ENCODE measurements at places on chromosomes 11 and 22. TPM values are rescaled to one million over a fixed set of nuclear protein-coding genes. Genes with fewer than 3 reads are reported as not detected.
A peak's percentile ranks its signal among the peaks of the same experiment; 100 is the strongest.

Gene KMT5B
- total RNA-seq, result 35.7 TPM

Gene MIOX
- not detected for total RNA-seq

Gene TMEM80
- 23.2 TPM for total RNA-seq

Gene ARHGAP32
- total RNA-seq, result 28.4 TPM

Gene EIF3L
- 420 TPM for total RNA-seq

Gene TBX10
- total RNA-seq, result not detected

Gene CLDN5
- total RNA-seq, result 157 TPM

Gene ISX
- total RNA-seq, result not detected

Gene GAS2
- 1.6 TPM for total RNA-seq

Gene DEUP1
- 1.9 TPM for total RNA-seq

Gene DNAJB13
- total RNA-seq, result 11.9 TPM

- H3K4me3 ChIP-seq, result no peak overlapping the region
- H3K27me3 ChIP-seq, result peaks cover 11% of the 10 kb centered on the region
Measured at GRCh38 chr11:73216465-73216864, 1.6 kb upstream of the P2RY2 start.

DNA sequence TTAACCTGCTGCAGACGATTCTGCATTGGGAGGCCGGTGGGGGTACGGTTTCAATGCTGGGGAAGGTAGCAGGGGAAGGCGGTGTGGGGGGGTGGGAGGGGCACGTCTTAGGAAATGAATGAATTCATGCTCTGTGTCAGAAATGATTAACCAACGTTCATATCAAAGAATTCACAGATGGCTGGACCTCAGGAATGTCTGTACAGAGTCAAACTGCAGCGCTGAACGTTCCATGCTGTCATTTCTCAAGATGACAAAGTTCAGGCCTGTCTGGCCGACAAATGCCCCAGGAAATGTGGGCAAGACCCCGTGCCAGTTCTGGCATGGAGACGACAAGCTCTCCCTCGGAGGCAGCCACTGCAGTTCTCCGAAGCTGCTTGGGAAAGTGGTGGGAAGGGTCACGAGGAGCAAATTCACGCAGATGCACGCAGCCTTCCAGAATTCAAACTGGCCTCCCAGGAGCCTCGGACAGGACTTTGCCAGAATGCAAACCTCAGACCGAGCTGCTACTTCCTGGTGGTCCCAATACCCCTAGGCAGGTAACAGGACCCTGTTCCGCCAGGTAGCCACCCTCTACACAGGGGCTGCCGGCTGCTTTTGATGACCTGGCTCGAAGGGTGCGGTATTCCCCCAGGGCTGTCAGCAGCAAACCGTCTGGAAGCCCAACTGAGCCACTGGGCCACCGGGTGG, 81.5 kb downstream of the TRMU start:
- H3K4me3 ChIP-seq, result no peak overlapping the region
- no peaks in the 10 kb centered on the region for H3K36me3 ChIP-seq
- H3K27ac ChIP-seq, result peak overlapping the region; percentile 47
- DNase-seq, result no peak

GRCh38 chr11:83971063-83971462, 684.9 kb upstream of the CCDC90B start:
- H3K27ac ChIP-seq, result no peak overlapping the region
- no peak overlapping the region for H3K4me3 ChIP-seq
- H3K36me3 ChIP-seq, result no peaks in the 10 kb centered on the region
- H3K27me3 ChIP-seq, result no peaks in the 10 kb centered on the region

- H3K27me3 ChIP-seq, result no peaks in the 10 kb centered on the region
- H3K36me3 ChIP-seq, result no peaks in the 10 kb centered on the region
- H3K4me1 ChIP-seq, result no peaks in the 10 kb centered on the region
- no peak overlapping the region for H3K4me3 ChIP-seq
Measured at GRCh38 chr22:46366801-46367706, 31.5 kb downstream of the TRMU start.

DNA sequence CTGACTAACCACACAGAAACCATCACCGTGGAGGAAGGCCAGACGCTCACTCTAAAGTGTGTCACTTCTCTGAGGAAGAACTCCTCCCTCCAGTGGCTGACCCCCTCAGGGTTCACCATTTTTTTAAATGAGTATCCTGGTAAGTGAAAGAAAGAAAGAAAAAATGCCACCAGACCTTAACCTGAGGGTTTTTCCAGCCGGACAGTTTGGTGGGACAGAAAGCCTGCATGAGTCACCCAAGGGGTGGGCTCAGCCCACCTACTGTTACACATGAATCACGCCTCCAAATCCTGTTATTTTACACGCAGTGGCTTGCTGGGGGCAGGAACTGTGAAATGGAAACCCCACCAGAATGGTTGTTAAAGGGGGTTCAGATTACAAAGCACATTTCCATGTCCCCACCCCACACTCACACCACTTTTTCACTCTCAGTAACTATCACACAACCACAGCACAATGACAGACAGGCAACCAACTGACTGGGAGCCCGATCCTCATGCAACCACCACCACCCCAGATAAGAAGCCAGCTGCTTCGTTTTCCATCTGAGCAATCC, 11.9 kb downstream of the CRTAM start:
- H3K4me3 ChIP-seq, result no peak overlapping the region
- H3K4me1 ChIP-seq, result no peaks in the 10 kb centered on the region
- H3K36me3 ChIP-seq, result no peaks in the 10 kb centered on the region
- H3K27me3 ChIP-seq, result no peaks in the 10 kb centered on the region
- H3K27ac ChIP-seq, result no peak overlapping the region

- H3K4me1 ChIP-seq, result peaks cover 26% of the 10 kb centered on the region
- no peak overlapping the region for H3K27ac ChIP-seq
- no peaks in the 10 kb centered on the region for H3K27me3 ChIP-seq
- DNase-seq, result no peak
- H3K36me3 ChIP-seq, result no peaks in the 10 kb centered on the region
Measured at GRCh38 chr11:121008551-121008950, 15.4 kb upstream of the TBCEL start.

- no peak overlapping the region for H3K27ac ChIP-seq
- H3K27me3 ChIP-seq, result no peaks in the 10 kb centered on the region
- no peak for DNase-seq
- no peak overlapping the region for H3K4me3 ChIP-seq
- peaks cover 6% of the 10 kb centered on the region for H3K36me3 ChIP-seq
Measured at GRCh38 chr11:8705146-8705545, 22.6 kb downstream of the RPL27A start.

- H3K36me3 ChIP-seq, result peaks cover 3% of the 10 kb centered on the region
- no peak overlapping the region for H3K27ac ChIP-seq
- peak; percentile 71 for DNase-seq
Measured at GRCh38 chr11:12765428-12765827, 91.2 kb downstream of the TEAD1 start.

DNA sequence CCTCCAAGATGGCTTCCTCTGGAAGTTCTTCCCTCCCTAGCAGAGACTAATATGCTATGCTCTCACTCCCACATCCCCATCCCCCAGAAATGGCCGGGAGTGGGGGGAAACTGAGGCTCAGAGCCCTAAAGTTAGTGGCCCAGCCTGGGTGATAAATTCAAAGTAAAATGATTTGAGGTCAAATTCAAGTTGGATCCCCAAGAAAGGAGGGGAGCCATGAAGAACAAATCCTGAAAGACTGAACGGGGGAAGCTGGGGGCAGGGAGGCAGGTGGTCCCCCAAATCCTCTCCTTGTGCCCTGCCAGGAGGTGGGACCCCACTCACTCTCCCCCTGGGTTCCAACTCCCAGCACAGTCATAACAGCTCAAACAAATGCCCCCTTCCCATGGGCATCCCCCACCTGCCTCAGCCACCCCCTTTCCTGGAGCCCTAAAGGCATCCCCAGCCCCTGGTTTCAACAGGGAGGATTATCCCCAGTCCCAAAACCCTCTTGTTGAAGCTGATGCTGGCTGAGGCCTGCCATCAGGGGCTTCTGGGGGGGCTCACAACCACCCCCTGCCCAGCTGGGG, 1.1 kb downstream of the CBX6 start:
- H3K36me3 ChIP-seq, result peaks cover 15% of the 10 kb centered on the region
- no peaks in the 10 kb centered on the region for H3K27me3 ChIP-seq

GRCh38 chr11:133228471-133229329, 303.6 kb downstream of the OPCML start:
- no peak overlapping the region for H3K27ac ChIP-seq
- no peak for DNase-seq
- H3K27me3 ChIP-seq, result peaks cover 5% of the 10 kb centered on the region
- no peaks in the 10 kb centered on the region for H3K36me3 ChIP-seq

DNA sequence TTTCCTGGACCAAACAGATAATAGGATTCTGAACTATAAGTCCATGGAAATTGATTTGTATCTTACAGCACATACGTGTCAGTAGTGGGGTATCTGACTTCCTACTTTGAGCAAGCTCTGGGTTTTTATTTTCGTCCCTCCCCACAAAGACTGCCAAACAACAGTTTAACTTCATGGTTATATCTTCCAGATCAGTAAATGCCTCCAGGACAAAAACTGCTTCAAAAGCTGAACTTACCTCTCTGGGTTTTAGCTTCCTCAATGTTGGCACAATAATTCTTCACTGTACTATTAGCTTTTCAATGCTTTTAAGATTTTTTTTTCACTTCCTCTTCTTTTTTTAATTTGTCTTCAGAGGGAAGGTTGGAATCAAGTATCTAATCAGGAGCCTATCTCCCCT, 4.2 kb upstream of the DPF2 start:
- H3K4me3 ChIP-seq, result no peak overlapping the region
- no peak overlapping the region for H3K27ac ChIP-seq
- DNase-seq, result no peak
- no peaks in the 10 kb centered on the region for H3K36me3 ChIP-seq

DNA sequence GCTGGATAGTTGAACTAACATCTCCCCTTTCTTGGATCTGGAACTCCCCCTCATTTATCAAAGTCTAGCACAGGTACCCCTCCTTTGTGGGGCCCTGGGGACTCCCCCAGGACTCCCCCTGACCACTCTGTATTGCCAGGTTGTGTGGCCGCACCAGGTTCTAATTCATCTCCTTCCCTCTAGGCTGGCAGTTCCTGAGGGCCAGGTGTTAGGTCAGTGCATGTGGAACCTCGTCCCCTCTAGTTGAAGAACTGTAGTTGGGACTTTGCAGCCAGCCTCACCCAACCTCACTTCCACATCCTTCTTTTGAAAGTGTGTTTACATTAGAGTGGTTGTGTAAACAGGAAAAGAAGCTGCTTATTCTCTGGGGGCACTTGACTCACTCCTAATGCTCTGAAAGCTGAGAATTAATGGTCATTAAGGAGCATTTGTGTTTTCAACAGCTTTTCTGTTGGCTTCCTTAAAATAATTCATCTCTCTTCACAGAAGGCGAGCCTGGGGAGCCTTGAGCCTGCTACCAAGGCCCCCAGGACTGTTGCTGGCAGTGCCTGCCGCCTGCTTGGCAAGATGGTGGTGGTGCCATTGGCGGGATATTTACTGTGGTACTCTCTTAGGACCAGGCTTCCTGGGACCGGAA, 11.8 kb downstream of the UPB1 start:
- H3K36me3 ChIP-seq, result no peaks in the 10 kb centered on the region
- H3K27me3 ChIP-seq, result no peaks in the 10 kb centered on the region
- no peak overlapping the region for H3K4me3 ChIP-seq
- no peak overlapping the region for H3K27ac ChIP-seq

DNA sequence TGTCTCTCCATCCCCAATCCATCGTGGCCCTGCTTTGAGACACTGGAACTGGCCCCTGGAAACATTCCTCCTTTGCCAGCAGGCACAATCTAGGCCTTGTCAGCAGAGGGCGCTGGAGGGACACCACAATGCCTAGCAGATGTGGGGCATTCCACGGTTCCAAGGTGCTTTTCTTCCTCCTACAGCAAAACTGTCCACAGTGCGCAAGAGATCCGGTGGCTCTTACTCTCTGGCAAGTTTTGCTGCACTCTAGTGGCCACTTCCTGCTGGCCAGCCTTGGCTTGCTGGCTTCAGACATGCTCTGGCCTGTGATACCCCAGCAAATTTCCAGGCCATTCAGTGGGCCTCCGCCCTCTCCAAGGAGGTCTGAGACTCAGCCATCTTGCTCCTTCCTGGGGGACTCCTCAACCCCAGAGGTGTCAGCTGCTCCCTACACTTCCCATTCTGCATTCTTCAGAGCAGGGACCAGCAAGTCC, 17.1 kb upstream of the RBM4B start:
- H3K27me3 ChIP-seq, result no peaks in the 10 kb centered on the region
- H3K4me1 ChIP-seq, result no peaks in the 10 kb centered on the region
- H3K36me3 ChIP-seq, result no peaks in the 10 kb centered on the region

GRCh38 chr11:90855531-90855930, 632.7 kb upstream of the CHORDC1 start:
- no peaks in the 10 kb centered on the region for H3K36me3 ChIP-seq
- H3K27ac ChIP-seq, result no peak overlapping the region
- no peaks in the 10 kb centered on the region for H3K4me1 ChIP-seq
- H3K27me3 ChIP-seq, result no peaks in the 10 kb centered on the region

GRCh38 chr11:129935723-129936122, 40.3 kb upstream of the NFRKB start:
- H3K27me3 ChIP-seq, result no peaks in the 10 kb centered on the region
- no peak for DNase-seq
- no peaks in the 10 kb centered on the region for H3K4me1 ChIP-seq
- H3K4me3 ChIP-seq, result no peak overlapping the region
- H3K27ac ChIP-seq, result no peak overlapping the region

- H3K4me3 ChIP-seq, result peak overlapping the region; percentile 24
- peak; percentile 90 for DNase-seq
- H3K27me3 ChIP-seq, result no peaks in the 10 kb centered on the region
- H3K27ac ChIP-seq, result no peak overlapping the region
- no peaks in the 10 kb centered on the region for H3K36me3 ChIP-seq
Measured at GRCh38 chr11:46279126-46280099, 2.0 kb downstream of the CREB3L1 start.

DNA sequence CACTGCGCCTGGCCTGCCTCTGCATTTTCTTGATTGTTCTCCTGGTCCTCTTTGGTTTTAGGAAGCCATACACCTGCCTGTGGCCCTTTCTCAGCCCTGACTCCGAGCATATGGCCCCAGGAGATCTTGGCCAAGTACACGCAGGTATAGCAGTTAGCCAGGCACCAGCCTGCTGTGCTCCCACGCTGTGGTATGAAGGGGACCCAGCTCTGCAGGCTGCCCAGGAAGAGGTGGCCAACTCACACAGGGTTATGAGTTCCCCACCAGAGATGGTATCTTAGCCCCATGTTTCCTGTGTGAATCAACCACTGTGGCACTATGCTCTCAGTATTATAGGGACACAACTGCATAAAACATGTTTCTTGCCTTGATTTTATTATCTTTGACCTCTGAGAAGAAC, 31.1 kb downstream of the SGSM3 start:
- H3K27ac ChIP-seq, result no peak overlapping the region
- no peak for DNase-seq
- H3K4me1 ChIP-seq, result no peaks in the 10 kb centered on the region
- no peak overlapping the region for H3K4me3 ChIP-seq
